ENCODE measurements at places on chromosomes 3 and 15.

DNA sequence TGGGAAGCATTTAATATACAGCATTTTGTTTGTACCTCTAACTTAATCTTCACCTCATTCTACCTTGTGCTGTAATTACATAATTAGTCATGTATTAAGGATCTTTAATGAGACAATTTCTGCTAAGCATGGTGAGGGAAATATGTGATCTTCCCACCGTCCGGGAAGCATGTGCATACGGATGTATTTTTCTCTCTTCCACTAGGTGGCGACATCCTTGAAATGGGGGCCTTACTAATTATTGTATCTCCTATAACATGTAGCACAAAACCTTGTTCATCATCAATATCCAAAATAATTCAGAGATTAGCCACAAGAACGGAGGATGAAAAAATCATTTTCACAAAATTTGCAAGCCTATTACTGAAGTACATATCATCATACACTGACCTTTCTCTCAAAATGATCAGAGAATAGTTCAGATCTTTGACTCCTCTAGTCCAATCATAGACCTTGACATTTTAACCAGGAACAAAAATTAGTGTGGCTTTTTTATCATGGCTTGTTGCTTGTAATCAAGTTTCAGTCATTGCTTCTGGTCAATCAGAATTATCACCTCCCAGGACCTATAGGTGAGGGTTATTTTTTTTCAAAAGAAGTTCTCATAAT is 148.9 kb upstream of the GBE1 start:
- DNase-seq = peak; percentile 8

GRCh38 chr15:82855286-82856100 is 46.1 kb downstream of the WHAMM start:
- no peak for DNase-seq

GRCh38 chr3:100113723-100114412 is 433 bp downstream of the FILIP1L start:
- no peak for DNase-seq

DNA sequence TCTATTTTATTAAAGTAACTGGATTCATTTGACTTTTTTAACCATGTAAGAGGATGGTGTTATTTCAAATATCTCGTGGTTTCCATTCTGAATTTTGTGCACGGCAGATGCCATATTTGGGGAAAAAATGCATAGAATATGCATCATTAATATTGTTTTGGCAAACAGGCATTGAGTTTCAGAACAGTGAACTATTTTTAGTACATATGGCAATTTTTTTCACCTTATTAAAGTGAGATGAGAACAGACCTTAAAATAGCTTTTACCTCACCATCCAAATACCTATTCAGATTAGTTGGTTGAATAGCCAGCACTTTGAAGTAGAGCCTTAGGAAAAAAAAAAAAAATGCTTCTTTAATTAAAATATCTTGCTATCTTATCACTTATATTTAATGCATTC is 117.3 kb upstream of the FLNB start:
- no peak for DNase-seq

GRCh38 chr3:138371070-138371965 is 22.9 kb downstream of the MRAS start:
- DNase-seq = no peak
